ENCODE measurements at places on chromosomes 1 and 21.

DNA sequence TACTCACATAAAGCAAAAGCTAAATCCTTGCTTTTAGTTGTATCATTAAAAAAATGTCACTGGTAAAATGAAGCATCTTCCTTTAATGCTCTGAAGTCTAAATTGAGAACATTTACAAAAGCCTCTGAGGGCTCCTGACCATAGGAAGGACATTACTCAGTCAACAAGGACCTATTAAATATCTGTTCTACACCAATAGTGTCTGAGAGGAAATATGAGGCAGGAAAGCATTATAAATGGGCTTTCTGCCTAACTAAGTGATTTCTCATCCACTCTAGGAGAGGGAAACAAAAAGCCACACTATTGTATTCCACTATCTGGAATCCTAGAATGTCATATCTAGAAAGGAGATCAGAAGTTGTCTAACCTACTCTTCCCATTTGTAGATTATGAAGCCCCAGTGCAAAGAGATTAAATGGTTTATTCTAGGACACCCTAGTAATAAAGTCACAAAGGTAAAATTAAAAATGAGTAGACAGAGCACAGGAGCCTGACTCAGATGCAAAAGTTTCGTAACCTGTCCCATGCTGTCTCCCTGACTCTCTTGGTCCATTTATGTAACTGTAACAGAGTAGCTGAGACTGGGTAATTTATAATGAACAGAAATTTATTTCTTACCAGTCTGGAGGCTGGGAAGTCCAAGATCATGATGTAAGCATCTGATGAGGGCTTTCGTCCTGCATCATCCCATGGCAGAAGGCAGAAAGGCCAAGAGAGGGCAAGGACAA is 17.6 kb downstream of the RGS1 start:
- no peak for DNase-seq

GRCh38 chr1:34276606-34277005 is 99.9 kb downstream of the C1orf94 start:
- no peak for DNase-seq

DNA sequence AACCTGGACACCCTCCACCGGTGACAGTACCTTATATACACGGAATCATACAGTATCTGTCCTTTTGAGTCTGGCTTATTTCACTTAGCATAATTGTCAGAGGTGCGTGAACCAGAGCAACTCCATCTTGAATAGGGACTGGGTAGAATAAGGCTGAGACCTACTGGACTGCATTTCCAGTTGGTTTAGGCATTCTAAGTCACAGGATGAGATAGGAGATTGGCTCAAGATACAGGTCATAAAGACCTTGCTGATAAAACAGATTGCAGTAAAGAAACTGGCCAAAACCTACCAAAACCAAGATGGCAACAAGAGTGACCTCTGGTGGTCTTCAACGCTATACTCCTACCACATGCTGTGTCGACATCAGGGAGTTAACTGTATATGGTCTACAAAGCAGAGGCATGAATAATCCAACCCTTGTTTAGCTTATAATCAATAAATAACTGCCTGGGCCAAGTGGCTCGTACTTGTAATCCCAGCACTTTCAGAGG is 1.4 kb upstream of the FDPS start:
- DNase-seq = no peak

- DNase-seq = no peak
These were observed 35.1 kb upstream of the SLC30A10 start for GRCh38 chr1:219963432-219963831.

GRCh38 chr1:164742745-164743144 is 183.8 kb downstream of the PBX1 start:
- DNase-seq = no peak

- no peak for DNase-seq
These were observed 151.6 kb downstream of the KCTD3 start for GRCh38 chr1:215718575-215719287.

- DNase-seq = no peak
These were observed 2.6 kb downstream of the PFDN2 start for GRCh38 chr1:161115132-161115711.

DNA sequence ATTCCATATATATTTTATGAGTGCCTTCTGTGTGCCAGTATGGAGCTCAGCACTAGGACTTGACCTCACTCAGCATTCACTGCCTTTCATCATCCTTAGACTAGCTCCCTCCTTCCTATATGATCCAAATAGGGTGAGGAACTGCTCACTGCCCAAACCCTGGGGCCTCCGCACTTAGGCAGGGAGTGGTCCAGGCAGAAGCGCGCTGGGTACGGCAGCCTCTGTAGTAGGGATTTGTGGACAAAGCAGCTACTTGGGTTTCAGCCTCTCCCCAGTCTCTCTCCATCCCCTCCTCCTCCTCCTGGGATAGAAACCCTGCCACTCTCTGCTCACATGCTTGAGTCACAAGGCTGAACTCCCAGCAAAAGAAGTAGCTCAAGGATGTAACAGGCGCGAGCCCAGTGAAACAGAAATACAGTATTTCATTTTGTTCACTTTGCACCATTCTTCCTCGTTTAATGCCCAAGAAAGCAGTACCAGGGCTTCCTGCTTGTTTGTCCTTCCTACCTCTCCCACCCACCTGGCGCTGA is 32.9 kb downstream of the PLEKHA6 start:
- DNase-seq = no peak

DNA sequence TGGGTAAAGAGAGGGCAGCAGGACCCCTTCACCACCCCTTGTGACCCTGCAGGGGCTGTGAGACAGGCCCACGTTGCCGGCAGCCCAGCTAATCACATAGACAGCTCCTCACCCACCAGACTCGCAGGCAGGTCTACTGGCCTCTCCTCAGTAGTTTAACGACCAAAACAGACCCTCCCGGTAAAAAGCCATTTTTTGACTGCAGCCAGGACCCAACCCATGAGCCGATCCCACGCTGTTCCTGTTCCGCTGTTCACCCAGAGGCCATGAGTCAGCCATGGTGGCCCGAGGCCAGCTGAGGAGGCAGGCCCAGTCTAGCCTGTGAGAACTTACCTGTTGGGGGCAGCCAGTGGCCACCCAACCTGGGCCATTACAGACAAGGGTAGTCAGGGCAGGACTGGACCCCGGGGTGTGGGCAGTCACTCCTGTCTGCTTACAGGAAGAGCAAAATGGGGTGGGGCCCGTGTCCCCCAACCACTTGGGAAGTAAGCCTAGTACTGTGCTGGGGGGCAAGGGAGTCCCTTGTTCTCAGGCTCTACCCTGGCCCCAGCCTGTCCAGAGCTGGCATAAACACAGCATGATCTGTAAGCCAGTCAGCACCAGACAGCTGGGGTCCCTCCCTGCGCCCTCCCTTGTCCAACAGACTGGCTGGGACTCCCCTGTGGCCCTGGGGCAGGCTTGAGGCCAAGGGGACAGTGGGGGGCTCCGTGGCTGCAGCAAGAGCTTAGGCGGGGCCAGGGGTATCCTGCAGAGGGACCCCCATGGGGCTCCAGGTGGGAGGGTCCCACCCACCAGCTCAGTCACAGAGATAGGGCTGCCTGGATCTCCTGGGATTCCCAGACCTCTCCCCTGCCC is 61.9 kb downstream of the WNT9A start:
- no peak for DNase-seq
